ENCODE measurements at places on chromosomes 11 and 22.

- no peak for DNase-seq
Measured at GRCh38 chr11:12639388-12639787, 34.8 kb upstream of the TEAD1 start.

- no peak for DNase-seq
Measured at GRCh38 chr22:17349172-17349571, 20.1 kb upstream of the CECR2 start.

GRCh38 chr11:130427581-130428315 is 661 bp downstream of the ADAMTS8 start:
- DNase-seq: no peak

DNA sequence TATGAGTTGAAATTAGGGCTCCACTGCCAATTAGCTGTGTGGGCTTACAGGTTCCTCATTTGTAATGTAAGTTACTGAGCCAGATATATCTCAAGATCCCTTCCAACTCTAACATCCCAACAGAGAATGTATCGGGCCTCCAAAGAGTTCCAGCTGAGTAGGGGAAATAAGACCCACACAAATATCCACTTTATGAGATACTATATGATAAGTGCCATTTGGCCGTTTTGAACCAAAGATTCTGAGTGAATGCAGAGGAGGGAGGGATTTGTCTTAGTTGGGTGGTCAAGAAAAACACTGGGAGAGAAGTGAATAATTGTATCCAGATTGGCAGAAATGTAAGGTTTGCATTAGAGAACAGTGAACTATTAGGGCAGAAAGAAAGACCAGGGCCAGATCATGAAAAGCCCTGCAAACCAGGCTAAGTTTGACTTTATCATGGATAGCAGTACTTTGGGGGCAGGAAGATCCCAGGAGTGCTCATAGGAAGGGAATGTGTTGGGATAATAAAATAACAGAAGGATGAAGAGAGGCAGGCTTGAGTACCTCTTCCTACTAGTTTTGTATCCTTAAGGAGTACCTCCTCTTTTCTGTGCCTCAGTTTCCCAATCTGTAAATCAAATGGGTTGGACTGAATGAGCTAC is 63.9 kb downstream of the RPL27A start:
- no peak for DNase-seq

DNA sequence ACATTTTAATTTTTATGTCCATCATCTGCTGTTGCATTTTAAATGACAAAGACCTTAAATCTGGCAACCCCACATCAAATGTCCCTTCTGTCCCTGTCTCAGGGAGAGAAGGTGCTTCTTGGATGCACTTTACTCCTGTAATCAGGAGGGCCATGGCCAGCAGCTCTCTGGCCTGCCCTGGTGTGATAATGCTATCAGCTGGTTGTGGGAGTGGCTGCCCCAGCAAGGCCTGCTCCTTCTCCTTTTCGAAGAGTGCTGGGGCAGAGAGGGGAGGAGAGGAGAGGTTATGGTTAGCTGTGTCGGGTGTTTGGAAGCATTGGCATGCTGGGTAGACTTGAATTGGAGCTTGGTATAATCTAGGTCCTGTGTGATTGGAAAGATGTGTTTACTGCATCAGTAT is 12.8 kb downstream of the TNRC6B start:
- no peak for DNase-seq

DNA sequence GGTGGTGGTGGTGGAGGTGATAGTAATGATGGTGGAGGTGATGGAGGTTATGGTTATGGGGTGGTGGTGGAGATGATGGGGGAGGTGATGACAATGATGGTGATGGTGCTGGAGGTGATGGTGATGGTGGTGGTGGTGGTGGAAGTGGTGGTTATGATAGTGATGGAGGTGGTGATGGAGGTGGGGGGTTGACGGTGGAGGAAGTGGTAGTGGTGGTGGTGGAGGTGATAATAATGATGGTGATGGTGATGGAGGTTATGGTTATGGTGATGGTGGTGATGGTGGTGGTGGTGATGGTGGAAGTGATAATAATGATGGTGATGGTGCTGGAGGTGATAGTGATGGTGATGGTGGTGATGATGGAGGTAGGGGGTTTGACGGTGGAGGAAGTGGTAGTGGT is 16.9 kb upstream of the WNT7B start:
- DNase-seq: no peak

DNA sequence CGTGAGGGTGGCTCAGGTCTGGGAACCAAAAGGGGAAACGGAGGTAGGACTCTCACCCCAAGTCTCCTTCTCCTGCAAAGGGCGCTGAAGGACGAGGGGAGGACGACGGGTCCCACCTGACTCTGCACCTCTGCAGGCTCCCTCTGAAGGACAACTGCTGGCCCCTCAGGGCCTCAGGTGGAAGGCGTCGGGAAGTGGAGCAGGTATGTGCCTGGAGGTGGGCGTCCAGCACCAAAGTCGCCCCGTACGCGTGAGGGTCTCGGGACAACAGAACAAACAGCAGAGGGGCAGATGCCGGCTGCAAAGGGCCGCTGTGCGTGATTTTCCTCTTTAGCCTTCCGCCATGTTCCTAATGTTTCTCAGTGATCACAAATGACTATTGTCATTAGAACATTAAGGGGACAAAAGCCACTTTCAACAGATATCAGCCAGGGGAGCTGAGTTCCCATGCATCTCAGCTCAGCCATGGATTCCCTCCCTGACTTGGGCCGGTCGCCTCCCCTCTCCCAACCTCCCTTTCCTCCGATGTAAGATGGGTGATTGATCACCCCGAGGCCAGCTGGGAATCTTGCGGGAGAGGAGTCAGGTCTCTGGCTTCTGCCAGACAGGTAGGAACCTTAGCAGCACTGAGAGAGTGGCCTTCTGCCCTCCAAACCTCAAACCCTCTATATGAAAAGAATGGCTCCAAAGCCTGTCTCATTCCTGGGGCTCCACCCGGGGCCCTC is 836 bp downstream of the SLC16A8 start:
- no peak for DNase-seq

- no peak for DNase-seq
Measured at GRCh38 chr22:36145881-36146280, 14.7 kb downstream of the APOL3 start.

DNA sequence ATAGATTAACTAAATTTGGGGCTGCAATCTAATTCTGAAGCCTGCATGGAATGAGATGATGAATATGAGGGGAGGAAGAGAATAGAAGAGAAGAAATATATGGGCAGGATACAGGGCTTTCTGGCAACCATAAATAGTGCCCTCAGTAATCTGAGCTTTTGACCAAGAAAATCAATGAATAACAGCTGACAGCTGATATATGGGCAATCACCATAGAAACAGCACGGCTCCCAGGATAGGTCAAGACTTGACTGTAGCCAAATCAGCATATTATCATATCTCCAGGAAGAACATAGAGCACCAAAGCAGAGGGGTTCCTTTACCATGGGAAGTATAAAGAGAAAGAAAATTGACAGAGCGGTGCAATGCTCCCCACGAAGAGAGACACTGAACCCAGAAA is 643.8 kb upstream of the TENM4 start:
- no peak for DNase-seq

DNA sequence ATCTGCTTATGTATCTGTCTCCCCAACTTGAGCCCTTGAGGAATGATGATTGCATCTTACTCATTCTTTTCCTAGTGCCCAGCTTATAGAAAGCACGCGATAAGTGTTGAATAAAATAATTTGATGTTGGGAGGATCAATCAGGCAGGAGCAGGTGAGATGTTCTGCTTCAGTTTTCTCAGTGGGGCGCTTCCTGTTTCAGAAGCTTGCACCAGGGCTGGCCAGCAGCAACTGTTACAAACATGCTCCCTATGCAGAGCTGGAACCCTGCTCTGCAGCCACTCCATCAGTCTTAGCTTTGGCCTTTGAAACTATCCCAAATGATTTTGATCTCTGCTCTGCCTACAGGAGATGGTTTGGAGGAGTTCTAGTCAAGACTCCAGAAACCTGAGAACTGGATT is 3.9 kb downstream of the ENDOD1 start:
- no peak for DNase-seq

- no peak for DNase-seq
Measured at GRCh38 chr22:25281675-25282345, 62.4 kb downstream of the CRYBB2 start.

GRCh38 chr11:120859552-120860295 is 164.2 kb upstream of the TBCEL start:
- no peak for DNase-seq

DNA sequence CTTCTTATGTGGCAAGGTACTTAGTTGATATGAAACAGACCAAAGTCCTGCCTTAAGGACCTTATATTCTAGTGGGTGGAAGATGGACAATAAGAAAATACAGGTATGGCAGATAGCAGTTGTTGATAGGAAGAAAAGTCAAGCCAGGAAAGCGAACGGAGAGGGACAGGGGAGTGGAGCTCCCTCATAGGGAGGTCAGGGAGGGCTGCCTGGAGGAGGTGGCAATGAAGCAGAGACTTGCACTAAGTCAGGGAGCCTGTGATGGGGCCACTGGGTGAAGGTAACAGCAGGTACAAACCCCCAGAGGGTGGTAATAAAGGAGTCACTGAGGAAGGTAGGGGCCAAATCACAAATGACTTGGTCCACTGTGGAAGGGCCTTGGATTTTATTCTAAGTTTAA is 65.3 kb downstream of the ABTB2 start:
- DNase-seq: no peak

GRCh38 chr11:111531687-111532364 is 8.7 kb upstream of the LAYN start:
- peak; percentile 82 for DNase-seq

DNA sequence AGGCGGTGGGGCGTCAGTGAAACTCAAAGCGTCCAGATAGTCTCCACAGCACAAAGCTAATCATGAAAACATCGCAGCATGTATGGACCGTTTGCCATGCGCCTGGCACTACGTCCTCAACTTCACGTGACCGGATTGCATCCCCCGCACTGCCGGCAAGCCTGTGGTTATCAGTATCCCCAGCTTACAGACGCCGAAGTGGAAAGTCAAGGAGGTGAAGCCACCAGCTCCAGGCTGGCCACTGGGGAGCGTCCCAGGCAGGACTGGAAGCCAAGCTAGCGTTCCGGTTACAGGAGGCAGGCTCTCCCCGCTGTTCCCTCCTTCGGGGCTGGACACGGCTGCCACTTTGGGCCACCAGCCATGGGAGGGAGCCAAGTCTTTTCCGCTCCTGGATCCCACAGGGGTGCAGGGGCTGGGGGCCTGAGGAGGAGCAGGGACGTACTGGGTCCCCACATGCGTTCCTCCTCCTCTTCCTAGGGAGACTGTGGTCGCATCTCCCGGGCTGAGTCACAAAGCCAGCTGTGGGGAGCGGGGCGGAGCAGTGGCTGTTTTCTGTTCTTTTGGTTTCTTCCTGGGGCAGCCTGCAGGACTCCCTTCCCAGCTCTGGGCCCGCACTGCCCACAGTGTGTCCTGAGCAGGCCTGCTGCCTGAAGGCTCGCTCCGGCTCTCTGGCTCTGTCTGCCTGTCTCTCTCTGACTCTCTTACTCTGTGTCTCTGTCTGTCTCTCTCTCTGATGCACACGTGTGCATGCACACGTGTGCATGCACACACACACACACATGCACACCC is 4.3 kb upstream of the OSBPL5 start:
- peak; percentile 61 for DNase-seq

- DNase-seq: no peak
Measured at GRCh38 chr11:104105155-104105554, 58.8 kb downstream of the PDGFD start.

- DNase-seq: no peak
Measured at GRCh38 chr11:79708319-79708932, 267.6 kb upstream of the TENM4 start.

- DNase-seq: no peak
Measured at GRCh38 chr11:81579339-81579738, 1154.3 kb downstream of the FAM181B start.

DNA sequence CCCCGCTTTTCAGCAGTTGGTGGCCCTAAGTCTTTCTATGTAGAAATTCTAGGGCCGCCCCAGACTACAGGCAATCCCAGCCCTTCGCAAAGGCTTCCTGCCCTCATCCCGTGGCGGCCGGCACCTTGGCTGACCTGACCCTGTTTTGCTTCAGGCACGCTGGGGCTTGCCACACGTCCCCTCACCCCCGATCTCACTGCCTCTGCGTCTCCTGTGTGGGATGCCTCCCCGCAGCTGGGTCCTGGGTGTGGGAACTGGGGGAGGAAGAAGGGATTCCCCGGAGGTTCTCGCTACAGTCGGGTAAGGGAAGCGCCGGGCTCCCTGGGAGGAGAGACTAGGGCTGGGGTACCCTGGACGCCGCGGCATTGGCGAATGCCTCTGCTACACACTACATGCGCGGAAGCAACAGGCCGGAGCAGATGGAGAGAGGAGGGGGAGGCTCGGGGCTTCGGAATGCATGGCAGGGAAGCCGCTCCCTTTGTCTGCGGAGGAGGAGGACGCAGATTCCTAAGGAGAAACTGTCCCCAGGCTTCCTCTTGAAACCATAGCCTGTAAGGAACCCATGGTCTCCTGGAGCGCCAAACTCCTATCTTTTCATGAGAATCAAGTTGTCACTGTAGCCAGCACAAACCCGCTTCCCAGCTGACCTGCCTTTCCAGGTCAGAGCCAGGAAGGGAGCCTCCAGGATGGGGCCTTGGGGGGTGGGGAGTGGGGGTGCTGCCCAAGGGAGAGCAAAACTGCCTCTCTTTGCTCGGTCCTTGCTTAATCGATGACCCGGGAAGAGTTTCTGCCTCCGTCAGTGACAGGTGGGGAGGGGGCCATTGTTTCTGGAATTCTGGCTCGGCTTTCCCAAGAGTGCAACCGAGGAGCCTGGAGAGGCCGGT is 1.4 kb downstream of the DTX4 start:
- DNase-seq: no peak

Data from stimulated activated CD4-positive, alpha-beta T cell treated with anti-CD3 and anti-CD28 coated beads, Interleukin-15, amount 100 ng/mL, for 24 hours (primary cell).